ENCODE measurements at places on chromosomes 1 and 21. TPM values are rescaled to one million over a fixed set of nuclear protein-coding genes. Genes with fewer than 3 reads are reported as not detected.

GRCh38 chr1:150622303-150622975 is 7.0 kb downstream of the ENSA start:
- no peak for DNase-seq

GRCh38 chr1:179376223-179376622 is 10.5 kb downstream of the AXDND1 start:
- no peak for DNase-seq

GRCh38 chr1:233005156-233005555 is 54.7 kb downstream of the NTPCR start:
- no peak for DNase-seq

- DNase-seq, result no peak
These were observed 94.9 kb downstream of the RIPK4 start for GRCh38 chr21:41671859-41672542.

Gene ZNF670
- 5.5 TPM for total RNA-seq

Gene CORT
- total RNA-seq, result not detected

Gene GOLPH3L
- total RNA-seq, result 15.2 TPM

Gene LHX8
- not detected for total RNA-seq

Gene CFHR2
- not detected for total RNA-seq

Gene THEM5
- not detected for total RNA-seq

Gene SYTL1
- 39.6 TPM for total RNA-seq

- DNase-seq, result no peak
These were observed 51.2 kb upstream of the ADAM30 start for GRCh38 chr1:119947468-119947867.

DNA sequence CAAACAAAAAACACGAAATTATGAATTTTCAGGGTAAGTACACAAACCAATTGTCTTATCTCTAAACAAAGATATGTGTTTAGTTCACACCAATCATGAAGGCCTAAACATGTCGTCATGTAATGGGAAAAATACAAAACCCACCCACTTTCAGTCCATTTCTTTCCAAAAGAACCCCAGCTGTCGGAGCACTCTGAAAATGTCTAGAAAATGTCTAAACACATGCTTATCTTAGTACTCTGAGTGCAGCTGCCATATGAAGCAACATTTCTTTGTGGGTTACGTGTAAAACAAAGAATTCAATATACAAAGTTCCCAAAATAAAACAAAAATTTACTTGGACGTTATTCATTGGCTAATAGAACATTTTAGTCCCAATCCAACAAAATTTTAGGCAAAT is 22.7 kb downstream of the SERBP1 start:
- DNase-seq, result no peak

DNA sequence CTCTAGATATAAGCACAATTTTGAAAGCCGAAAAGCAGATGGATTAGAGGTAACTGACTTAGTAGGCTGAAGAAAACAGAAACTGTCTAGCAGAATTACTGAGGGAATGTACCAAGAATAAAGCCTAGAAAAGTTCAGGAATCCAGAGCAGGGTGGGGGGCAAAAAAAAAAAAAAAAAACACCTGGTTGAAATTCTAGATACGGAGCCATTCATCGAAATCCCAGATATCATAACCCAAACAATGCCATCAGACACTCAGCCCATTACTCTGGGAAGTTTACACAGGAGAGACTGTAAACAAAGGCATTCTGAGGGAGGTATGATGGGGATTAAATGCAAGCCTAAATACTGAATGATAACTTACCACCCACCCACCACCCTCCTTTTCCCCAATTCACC is 45.6 kb downstream of the ENAH start:
- no peak for DNase-seq

DNA sequence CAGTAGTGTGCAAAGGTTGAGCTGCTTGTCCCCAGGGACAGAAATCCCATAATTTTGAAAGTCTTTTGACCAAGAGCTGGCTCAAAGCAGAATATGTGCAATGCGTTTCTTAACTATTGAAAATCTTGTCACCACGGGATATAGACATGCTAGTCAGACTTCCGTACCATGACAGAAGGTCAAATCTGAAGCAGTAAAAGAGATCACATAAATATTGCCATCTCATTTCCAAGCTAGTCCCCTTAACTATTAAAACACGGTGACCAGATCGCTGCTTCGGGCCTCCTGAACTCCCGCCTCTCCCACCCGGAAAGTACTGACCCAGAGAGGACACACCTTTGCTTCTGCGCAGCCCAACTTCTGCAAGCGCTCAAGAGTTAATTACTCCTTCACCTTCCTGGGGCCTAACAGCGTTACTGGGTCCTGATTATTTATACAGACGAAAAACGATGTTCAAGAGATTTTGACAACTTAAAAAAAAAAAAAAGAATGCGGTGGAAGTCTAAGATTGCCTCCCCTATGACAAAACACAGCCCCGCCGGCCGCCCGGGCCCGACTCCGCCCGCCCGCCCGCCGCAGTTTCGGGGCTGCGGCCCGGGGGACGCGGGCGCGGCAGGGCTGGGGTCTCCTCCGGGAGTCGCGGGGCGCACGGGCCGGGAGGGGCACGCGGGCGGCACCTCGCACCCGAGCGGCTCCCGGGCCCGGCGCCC is 692 bp downstream of the SORT1 start:
- DNase-seq, result no peak

GRCh38 chr1:234621657-234622335 is 11.8 kb upstream of the IRF2BP2 start:
- no peak for DNase-seq

DNA sequence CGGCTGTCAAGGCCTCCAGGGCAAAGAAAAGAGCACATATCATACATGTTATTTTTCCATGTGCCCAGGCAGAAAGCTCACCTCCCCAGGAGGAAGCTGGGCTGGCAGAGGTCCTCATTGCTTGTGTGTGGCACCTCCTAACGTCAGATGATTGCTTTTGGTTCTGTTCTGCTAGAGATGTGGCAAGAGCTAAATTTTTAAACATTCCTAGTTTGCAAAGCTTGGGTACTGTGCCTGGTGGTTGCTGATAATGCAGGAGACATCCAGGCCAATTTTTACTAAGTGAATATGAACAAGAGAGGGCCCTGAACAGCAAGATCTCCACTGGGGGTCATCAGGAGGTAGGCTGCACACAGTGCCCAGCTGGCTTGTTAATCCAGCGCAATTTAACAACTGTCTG is 93.9 kb downstream of the TBX19 start:
- no peak for DNase-seq

DNA sequence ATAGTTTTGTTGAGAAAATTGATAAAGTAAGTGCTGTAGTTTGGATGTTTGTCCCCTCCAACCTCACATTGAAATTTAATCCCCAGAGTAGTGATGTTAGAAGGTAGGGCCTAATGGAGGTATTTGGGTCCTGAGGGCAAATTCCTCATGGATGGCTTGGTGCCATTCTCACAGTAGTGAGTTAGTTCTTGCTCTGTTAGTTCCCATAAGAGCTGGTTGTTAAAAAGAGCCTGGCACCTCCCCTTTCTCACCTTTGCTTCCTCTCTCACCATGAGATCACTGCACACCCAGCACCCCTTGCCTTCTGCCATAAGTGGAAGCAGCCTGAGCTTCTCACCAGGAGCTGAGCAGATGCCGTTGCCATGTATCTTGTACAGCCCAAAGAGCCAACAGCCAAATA is 354.8 kb upstream of the NFIA start:
- DNase-seq, result no peak

DNA sequence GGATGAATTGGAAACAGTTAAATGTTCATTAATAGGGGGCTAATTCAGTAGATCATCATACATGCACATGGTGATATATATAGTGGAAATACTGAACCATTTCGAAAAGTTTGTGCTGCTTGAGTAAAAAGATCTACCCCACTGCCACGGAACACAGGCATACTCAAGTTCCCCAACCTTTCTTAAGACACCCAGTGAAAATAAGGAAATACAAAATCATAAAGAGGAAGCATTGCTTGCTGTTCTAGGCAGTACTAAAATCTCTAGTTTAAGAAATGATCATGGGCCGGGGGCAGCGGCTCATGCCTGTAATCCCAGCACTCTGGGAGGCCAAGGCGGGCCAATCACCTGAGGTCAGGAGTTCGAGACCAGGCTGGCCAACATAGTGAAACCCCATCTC is 37.6 kb upstream of the KIRREL1 start:
- no peak for DNase-seq

- no peak for DNase-seq
These were observed 35.5 kb downstream of the VPS26C start for GRCh38 chr21:37231671-37232070.

DNA sequence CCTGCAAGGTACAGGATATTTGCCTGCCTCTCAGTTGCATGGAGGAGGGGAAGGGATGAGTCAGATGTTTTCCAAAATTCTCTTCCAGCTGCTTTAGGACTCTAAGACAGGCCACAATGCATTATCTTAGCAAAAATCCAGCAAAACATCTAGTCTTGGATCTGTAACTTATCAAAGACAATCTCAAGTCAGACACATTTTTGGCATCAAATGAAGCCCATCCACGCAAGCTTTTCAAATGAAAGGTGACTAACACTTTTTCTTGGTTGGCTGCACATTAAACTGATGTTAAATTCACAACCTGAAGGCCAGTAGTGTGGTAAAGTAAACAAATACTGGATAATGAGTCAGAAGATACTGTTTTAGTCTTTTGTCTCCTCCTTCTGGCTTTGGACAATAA is 21.3 kb downstream of the FAM78B start:
- DNase-seq, result no peak

Gene CCDC27
- total RNA-seq, result not detected

GRCh38 chr1:16405441-16405840 is 31.8 kb downstream of the SPATA21 start:
- DNase-seq, result no peak

- no peak for DNase-seq
These were observed 14.9 kb upstream of the SSBP3 start for GRCh38 chr1:54421101-54421504.

Gene ARHGAP29
- not detected for total RNA-seq

DNA sequence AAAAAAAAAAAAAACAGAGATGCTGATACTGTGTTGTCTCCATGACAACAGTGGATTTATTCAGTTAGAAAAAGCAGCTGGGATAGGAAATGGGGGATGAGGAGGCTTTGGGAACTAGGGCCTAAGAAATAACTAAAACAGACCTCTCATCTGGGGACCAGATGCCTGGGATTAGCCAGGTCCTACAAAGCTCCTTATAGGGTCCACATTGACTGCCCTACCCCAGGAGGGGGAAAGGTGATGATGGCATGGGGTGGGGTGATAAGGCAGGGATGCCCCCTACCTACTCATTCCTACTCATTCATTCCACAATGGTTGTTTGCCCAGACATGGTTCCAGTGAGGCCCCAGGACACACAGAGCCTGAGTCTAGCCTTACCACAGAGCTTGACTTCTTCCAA is 131.2 kb downstream of the PLXNA2 start:
- no peak for DNase-seq

DNA sequence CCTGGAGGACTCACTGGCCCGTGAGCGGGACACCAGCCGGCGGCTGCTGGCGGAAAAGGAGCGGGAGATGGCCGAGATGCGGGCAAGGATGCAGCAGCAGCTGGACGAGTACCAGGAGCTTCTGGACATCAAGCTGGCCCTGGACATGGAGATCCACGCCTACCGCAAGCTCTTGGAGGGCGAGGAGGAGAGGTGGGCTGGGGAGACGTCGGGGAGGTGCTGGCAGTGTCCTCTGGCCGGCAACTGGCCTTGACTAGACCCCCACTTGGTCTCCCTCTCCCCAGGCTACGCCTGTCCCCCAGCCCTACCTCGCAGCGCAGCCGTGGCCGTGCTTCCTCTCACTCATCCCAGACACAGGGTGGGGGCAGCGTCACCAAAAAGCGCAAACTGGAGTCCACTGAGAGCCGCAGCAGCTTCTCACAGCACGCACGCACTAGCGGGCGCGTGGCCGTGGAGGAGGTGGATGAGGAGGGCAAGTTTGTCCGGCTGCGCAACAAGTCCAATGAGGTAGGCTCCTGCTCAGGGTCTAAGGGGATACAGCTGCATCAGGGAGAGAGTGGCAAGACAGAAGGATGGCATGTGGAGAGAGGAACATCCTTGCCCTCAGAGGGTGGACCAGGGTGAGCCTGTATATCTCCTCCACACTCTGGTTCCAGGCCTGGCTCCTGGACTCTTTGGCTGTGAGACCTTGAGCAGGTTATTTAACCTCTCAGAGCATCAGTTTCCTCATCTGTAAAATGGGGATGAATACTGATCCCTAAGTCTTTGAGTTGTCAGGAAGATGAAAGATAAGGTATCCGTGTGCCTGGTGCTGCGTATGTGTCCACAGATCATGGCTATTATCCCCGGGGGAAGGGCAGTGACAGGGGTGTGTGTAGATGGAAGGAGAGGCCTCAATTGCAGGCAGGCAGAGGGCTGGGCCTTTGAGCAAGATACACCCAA is 17.2 kb upstream of the SEMA4A start:
- no peak for DNase-seq

Gene DNAI4
- 1.2 TPM for total RNA-seq

GRCh38 chr1:172629638-172630037 is 29.3 kb upstream of the FASLG start:
- DNase-seq, result no peak

GRCh38 chr1:187078321-187078720 is 249.6 kb downstream of the PLA2G4A start:
- DNase-seq, result no peak

DNA sequence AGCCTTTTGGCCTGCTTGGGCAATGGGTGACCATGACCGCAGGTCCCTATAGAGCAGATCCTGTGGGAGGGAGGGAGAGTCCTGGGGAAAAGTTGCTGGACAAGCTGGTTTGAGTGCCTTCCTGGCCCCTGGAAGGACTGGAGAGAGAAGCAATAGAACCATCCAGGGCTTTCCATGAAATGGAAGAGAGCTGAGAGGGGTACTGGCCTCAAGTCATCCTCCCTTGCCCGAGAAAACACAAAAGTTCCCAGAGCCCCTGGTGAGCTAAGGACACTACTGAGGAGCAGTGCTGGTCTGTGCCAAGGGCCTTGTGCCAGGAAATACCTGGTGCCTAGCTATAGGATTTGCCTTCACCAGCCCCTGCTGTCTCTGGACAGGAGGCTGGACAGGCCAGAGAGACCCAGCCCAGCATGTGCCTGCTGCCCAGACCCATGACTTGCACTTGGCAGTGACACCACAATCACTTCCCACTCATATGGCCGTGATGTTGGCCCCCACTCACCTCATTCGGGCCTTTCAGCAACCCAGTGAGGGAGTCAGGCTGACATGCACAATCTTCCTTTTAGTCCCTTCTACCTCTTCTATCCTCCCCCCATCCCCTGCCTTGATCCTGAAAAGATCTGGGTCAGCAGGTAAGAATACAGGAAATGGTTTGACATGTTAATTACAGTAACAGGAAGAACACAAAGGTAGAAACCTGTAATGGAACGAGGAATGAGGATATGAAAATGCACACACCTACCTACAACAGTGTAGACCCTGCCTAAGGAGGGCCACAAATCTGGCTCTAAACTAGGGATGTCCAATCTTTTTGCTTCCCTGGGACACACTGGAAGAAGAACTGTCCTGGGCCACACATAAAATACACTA is 7.0 kb downstream of the SH3BP5L start:
- DNase-seq, result no peak

Gene MNDA
- total RNA-seq, result 0.20 TPM

All from activated naive CD8-positive, alpha-beta T cell treated with anti-CD3 and anti-CD28 coated beads for 36 hours (primary cell).